Nasal cavity respiratory epithelium epithelial cell of viscerocranial mucosa (primary cell): ENCODE measurements at places on chromosomes 7 and 10. TPM values are rescaled to one million over a fixed set of nuclear protein-coding genes. Genes with fewer than 3 reads are reported as not detected.

The TMEM236 gene
- total RNA-seq, result under 0.01 and 0.07 TPM in 2 replicates

The PTPRN2 gene
- total RNA-seq, result under 0.01 and 2.5 TPM in 2 replicates

The MEOX2 gene
- total RNA-seq, result not detected in 2 replicates

The LIPN gene
- 5.8 TPM in 1 of 2 replicates, not detected in the other for total RNA-seq

The DCLRE1C gene
- 8.2 and 31.7 TPM in 2 replicates for total RNA-seq

The MYL10 gene
- total RNA-seq, result not detected in 2 replicates

The ZDHHC16 gene
- total RNA-seq, result 24.3 and 36.1 TPM in 2 replicates

The PTPRE gene
- total RNA-seq, result 14.0 and 30.3 TPM in 2 replicates

The CTAGE4 gene
- total RNA-seq, result 0.14 and 2.1 TPM in 2 replicates

The RRP12 gene
- 47.8 and 53.1 TPM in 2 replicates for total RNA-seq

The TDRD1 gene
- not detected in 2 replicates for total RNA-seq

The EPHB6 gene
- 0.34 and 3.2 TPM in 2 replicates for total RNA-seq

The SEMA3E gene
- 0.57 TPM in 1 of 2 replicates, not detected in the other for total RNA-seq

The RTKN2 gene
- total RNA-seq, result under 0.01 and 1.7 TPM in 2 replicates

The TIMM23 gene
- 63.5 and 94.7 TPM in 2 replicates for total RNA-seq

The PTF1A gene
- not detected in 2 replicates for total RNA-seq

The IL15RA gene
- total RNA-seq, result 0.68 and 3.6 TPM in 2 replicates

The PGAM2 gene
- total RNA-seq, result not detected in 2 replicates

The CYP2W1 gene
- 0.21 and 0.34 TPM in 2 replicates for total RNA-seq

The MSMB gene
- total RNA-seq, result 0.34 and 21.0 TPM in 2 replicates

The TUBB8 gene
- total RNA-seq, result not detected in 2 replicates

The GBX1 gene
- not detected in 2 replicates for total RNA-seq

The CALCR gene
- total RNA-seq, result not detected in 2 replicates

The SVOPL gene
- total RNA-seq, result 0.78 TPM in 1 of 2 replicates, not detected in the other

The PRKG1 gene
- 0.57 and 1.0 TPM in 2 replicates for total RNA-seq

The AKR1D1 gene
- not detected in 2 replicates for total RNA-seq

The GNGT1 gene
- total RNA-seq, result not detected in 2 replicates

The MYOZ1 gene
- total RNA-seq, result not detected in 2 replicates

The GDF10 gene
- not detected in 2 replicates for total RNA-seq

The BEND7 gene
- total RNA-seq, result 1.4 and 10.3 TPM in 2 replicates

The PDZD7 gene
- 0.34 and 1.4 TPM in 2 replicates for total RNA-seq

The IFIT1B gene
- not detected in 2 replicates for total RNA-seq

The C7orf57 gene
- total RNA-seq, result 0.21 and 3.4 TPM in 2 replicates

The PRKAR2B gene
- under 0.01 TPM in 1 of 2 replicates, not detected in the other for total RNA-seq

The OGDHL gene
- total RNA-seq, result under 0.01 and 0.14 TPM in 2 replicates

The FOXI2 gene
- not detected in 2 replicates for total RNA-seq

The AKR1C3 gene
- 16.7 and 149 TPM in 2 replicates for total RNA-seq

The LRRD1 gene
- total RNA-seq, result under 0.01 and 0.14 TPM in 2 replicates

The PTN gene
- under 0.01 and 0.07 TPM in 2 replicates for total RNA-seq

The HMX2 gene
- total RNA-seq, result not detected in 2 replicates

The ADAM12 gene
- total RNA-seq, result 0.28 TPM in 1 of 2 replicates, not detected in the other

The OR13A1 gene
- total RNA-seq, result 0.07 TPM in 1 of 2 replicates, not detected in the other

The STK31 gene
- under 0.01 and 0.07 TPM in 2 replicates for total RNA-seq

The MRPL43 gene
- 35.7 and 52.6 TPM in 2 replicates for total RNA-seq

The KNDC1 gene
- total RNA-seq, result under 0.01 and 0.07 TPM in 2 replicates
